ENCODE measurements at places on chromosomes 12 and 14.

DNA sequence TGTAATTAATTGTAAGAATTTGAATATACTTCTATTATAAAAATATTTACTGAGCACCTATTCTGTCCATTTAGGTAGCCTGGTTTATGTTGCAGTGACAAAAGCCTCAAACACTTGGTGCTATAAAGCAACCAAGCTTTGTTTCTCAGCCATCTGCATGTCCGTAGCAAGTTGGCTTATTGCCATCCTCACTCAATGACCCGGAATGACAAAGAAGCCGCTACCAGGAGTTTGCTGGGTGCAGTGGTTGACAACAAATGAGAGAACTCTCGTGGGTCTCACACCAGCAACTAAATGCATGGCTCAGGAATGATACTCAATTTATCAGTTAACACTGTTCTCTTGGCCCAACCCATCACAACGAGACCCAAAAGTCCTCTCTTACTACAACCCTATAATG, 553.1 kb downstream of the DIO2 start:
- no peak for DNase-seq

DNA sequence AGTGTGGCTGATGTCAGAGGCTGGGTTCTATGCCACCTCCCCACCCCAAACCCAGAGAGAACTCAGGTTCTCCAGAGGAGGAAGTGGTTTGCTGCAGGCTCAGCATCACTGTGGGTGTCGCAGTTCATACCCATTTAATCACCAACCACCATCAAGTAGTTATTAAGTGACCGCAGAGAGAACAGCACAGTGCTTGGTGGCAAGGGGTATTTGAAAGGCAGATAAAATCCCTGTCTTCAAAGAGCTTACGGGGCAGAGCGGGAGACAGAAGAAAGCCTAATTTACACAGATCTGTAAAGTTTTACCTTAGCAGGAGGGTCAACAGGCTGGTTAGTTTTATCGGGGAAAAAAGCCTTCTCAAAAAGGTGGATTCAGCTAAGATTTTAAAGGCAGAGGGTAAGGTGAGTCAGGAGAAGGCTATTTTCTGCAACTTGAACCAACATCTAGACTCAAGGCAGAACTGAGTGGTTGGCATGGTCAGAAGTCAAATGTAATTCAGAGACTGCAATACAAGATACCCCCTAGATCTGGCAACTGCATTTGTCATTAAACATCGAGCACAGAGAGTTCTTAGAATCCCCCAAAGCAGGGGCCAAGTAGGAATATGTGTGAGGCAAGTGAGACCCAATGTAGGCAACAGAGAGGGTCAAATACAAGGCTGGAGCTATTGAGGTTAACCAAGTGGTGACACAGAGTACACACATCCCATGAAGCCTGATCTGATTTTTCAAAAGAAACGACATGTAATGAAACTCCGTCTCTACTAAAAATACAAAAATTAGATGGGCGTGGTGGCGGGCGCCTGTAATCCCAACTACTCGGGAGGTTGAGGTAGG, 13.2 kb downstream of the PXN start:
- DNase-seq = no peak

DNA sequence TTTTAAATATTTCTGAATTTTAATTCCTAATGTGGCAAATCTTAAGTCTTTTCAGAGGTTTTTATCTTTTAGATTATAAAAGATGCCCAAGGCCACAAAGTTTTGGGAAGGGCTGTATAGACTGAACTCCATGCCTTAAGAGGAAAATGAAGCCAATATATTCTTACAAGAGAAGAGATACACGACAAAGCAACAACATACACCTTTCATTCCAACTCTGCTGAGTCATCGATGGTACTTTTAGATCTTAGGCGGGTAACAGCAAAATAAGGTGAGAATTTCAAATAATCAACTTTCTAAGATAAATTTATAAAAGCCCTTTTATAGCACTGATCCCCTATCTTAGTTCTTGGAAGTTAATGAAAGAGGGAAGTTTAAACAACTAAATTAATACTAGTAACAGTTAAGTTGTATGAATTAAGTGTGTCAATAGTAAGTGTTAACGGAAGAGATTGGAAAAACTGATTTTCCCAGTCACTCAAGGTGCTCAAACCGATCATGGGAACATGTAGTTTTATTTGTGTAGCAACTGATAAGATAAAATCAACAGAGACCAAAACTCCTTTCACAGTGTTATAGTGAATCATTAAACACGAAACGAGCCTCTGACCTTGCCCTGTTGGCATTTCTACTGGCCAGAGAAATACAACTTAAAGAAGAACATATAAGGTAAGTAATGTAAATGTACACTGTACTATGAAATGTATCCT, 18.8 kb upstream of the PIK3C2G start:
- DNase-seq = no peak

- no peak for DNase-seq
These were observed 15.7 kb downstream of the ZDHHC22 start for GRCh38 chr14:77125823-77126325.

- DNase-seq = no peak
These were observed 3.8 kb downstream of the KCNH3 start for GRCh38 chr12:49542592-49543160.

DNA sequence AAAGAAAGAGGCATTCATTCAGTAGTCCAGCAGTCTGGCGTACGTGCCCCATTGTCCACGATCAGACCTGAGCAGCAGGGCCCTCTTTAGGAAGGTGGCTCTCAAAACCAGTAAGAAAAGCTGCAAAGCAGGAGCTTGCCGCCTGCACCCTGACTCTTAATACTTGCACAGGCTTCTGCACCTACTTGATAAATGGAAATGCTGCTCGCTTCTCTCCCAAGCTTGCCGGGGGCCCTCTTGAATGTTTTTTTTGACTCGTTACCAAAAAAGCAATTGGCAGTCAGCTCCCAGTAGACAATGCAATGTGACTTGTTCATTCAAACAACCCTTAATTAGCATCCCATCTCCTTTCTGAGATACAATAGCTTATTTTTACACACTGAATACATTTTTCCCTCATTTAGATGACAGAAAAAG, 27.2 kb upstream of the PTPRB start:
- no peak for DNase-seq

DNA sequence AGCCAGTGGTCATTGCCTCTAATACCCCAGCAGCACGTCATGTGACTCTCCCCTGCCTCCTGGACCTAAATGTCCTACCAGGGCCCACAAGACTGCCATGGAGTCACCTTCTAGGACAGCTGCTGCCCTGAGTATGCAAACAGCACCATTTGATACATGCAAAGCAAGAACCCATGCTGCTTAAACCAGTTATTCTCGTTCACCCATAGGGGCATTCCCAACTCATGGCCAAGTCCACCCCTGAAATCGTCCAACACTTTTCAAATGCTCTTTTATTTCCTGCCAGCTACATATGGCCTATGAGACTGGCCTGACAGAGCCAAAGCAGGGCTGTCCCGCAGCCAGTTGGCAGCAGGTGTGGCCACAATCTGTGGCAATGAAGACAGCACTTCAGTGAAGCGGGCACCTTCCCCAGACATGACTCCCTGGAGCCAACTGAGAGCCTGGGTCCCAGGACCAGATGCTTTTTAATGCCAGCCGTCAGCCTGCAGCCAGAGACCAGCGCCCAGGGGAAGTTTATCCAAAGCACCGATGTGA, 99.9 kb downstream of the BCAT1 start:
- no peak for DNase-seq

DNA sequence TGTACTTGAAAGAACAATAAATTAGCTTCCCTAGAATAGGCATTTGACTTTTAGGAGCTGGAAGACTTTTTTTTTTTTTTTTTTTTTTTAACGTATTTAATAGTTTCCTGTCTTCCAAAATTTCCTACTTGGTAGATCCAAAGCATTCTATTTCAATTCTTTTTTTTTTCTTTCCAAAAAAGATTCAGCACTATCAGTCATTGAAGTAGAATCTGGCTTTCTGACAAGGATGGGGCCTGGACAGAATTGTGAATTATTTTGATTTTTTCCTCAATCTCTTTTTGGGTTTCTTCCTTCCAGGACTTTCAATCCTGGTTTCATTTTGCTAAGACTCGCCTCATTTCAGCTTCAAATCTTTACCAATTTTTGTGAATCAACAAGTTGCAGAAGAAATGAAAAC, 21.2 kb downstream of the GNG2 start:
- no peak for DNase-seq

GRCh38 chr12:121964813-121965643, 46.6 kb downstream of the CFAP251 start:
- no peak for DNase-seq

DNA sequence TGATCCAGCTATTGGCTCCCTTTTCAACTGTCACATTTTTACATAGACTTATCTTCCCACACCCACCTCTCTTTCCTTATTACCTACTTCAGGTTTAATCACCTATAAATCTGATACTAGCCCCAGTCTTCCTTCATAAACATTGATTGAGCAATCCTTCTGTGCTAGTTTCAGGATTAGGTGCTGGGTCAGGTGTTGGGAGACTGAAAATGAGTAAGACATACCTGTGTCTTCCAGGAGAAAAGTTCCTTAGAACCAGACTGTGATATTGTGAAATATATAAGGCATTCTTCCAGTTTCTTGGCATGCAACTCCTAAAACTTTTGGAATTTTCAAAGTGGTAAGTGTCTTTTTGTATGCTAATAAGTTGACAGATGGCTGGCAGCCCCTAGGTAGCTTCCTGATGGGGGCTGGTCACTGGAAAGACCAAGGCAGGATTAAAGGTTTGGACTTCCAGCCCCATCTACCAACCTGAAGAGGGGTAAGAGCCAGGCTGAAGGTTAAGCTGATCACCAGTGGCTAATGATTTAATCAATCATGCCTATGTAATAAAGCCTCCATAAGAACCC, 4.6 kb downstream of the ANO6 start:
- DNase-seq = no peak

DNA sequence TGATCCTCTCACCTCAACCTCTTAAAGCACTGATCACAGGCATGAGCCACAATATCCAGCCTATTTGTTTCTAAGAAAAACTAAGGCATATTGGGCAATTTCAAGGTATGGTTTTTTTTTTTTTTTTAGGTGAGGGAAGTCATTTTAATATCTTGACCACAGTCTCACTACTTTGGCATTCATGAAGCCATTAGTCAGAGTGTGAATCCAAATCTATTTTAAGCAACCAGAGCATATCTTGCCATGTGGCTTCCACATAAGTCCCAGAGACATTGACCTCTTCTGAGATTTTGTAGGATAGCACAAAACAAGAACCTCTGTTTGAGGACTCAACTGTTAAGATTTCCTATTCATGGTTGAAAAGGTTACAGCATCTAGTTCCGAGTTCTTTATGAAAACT, 130.3 kb upstream of the RBM19 start:
- no peak for DNase-seq

DNA sequence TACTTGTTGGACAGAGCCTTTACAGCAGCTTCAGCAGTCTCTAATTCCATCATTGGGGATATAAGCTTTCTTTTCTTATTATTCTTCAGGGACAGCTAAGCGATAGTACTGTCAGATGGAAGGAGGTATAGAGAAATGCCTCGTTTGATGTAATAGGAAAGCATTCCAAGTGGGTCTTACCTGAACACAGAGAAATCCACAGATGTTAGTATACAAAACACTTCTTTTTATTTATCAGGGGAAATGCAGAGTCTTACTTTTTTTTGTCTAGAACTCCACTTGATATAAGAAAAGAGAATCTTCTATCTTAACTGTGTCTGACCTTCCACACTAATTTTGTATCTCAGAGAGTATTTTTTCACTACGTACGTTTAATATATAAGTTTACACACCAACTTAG, 1.9 kb downstream of the SYT1 start:
- no peak for DNase-seq

GRCh38 chr12:50058743-50059312, 1.4 kb downstream of the ASIC1 start:
- no peak for DNase-seq

GRCh38 chr12:71460850-71461609, 21.4 kb downstream of the LGR5 start:
- no peak for DNase-seq

GRCh38 chr12:119649202-119649808, 18.6 kb upstream of the PRKAB1 start:
- no peak for DNase-seq

DNA sequence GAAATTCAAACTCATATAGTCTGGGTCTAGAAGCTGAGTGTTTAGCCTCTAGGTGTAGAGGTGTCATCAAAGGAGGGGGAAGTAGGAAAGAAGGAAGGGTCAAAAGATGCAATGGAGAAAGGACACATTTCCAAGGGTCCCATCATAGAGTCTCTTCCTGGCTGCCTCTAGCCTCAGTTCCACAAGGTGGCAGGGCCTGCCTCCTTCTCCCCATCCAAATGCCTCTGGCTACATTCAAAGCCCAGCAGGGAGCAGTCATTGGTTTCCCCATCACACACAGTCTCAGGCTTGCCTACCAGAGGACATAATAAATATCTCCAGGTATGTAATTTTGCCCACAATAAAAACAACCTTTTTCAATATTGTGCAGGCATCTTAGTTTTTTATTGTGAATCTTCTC, 2.1 kb upstream of the CCT2 start:
- DNase-seq = no peak

DNA sequence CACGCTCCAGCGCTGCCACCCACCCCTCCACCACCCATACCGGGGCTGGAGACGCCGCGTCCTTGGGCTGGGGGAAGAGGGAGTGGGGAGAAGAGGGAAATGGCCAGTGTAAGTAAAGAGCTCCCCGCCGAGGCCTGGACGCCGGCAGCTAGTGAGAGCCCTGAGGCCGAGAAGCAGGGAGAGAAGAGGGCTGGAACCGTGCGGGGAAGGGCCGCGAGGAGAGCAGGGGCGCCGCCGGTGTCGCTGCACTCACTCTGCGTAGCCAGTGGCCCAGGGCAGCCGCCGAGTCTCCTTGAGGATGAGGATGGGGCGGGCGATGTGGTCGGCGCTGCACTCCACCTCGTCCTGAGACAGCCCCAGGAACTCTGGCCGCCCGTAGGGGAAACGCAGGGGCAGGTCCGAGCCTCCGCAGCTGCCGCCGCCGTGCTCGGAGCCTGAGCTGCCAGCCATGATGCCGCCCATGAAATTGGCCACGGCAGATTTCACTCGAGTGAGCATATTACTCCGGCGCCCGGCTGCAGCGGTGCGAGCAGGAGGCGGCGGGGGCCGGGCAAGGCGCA, 631 bp downstream of the PPM1H start:
- DNase-seq = peak; percentile 48

DNA sequence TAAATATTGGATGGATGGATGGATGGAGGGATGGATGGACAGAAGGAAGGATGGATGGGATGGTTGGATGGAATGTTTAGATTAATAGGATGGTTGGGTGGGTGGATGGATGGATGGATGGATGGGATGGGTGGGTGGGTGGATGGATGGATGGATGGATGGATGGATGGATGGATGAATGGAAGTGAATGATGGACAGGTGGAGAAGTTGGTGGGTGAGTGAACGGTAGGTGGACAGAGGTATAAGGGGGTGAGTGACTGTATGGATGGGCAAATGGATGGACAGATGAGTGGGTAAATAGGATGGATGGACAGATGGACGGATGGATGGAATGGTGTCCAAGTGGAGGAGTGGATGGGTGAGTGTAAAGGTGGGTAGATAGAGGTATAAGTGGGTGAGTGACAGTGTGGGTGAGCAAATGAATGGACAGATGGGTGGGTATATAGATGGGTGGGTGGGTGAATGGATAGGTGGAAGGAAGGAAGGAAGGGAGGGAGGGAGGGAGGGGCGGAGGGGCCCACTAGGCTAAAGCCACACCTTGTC, 41.9 kb downstream of the HRK start:
- DNase-seq = no peak

GRCh38 chr14:96710060-96710666, 87.0 kb upstream of the VRK1 start:
- no peak for DNase-seq

Measured in left lung (tissue), 14 donors.